ENCODE measurements at places on chromosomes 12 and 14.

DNA sequence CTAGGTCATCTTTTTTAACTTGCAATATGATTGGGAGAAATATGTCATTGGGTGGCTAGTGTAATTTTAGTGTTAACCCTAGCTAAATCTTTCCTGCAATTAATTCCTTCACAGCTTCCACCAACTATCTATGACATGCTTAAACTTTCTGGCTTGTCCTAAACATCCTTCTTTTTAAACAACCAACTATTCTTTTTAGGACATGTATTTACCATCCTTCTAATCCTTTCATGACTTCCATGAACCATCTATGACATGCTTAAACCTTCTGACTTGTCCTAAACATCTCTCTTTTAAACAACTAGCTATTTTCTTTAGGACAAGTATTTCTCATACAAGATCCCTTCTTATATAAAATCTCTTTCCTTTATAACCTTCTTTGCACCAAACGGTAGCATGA, 179.6 kb upstream of the PDZRN4 start:
- no peak for DNase-seq

DNA sequence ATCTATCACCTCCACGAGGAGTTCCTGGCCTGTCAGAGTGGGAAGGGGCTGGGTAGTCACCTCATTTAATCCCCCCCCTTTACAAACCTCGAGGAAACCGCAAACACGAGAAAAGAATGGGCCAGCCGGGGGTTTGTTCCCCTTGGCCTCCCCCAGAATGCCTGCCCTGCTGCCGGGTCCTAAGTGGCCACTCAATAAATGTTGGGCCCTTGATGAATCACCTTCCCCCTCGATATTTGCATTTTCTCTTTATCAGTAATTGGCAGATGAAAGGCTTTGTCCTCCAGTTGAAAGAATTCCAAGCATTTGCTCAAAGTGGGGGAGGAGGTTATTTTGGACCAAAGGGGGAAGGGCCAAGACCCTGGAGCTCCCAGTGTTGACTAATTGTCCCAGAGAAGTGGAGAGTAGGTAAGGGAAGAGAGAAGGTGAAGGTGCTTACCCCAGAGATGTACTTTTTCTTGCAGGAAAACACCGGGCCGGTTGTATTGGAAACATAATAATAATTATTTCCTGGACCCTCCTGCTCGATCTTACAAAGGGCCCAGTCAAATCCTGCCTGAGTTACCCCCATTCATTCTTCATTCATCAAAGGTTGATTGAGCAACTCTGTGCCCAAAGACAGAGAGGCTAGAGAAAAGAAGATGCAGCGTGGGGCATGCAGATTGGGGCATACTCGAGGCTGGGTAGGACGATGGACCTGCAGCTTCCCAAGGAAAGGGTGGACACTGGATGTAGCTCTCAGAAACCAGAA, 1.9 kb upstream of the KDM2B start:
- no peak for DNase-seq

GRCh38 chr12:130658145-130658911, 57.8 kb downstream of the RIMBP2 start:
- no peak for DNase-seq

DNA sequence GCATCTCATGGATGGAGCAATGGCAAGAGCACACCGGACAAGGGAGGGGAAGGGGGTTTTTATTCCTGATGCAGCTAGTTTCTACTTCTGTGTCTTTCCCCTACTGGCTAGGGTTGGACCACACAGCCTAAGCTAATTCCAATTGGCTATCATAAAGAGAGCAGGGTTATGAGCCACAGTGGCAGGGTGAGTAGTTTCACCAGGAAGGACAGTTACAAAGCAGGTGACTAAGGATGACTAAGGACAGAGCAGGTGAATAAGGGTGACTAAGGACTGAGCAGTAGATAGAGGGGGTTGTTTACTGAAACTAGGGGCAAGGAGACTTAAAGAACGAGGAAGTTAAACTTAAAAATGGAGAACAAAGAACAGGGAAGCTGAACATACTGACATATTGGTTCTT, 321.4 kb upstream of the SEL1L start:
- DNase-seq, result no peak

DNA sequence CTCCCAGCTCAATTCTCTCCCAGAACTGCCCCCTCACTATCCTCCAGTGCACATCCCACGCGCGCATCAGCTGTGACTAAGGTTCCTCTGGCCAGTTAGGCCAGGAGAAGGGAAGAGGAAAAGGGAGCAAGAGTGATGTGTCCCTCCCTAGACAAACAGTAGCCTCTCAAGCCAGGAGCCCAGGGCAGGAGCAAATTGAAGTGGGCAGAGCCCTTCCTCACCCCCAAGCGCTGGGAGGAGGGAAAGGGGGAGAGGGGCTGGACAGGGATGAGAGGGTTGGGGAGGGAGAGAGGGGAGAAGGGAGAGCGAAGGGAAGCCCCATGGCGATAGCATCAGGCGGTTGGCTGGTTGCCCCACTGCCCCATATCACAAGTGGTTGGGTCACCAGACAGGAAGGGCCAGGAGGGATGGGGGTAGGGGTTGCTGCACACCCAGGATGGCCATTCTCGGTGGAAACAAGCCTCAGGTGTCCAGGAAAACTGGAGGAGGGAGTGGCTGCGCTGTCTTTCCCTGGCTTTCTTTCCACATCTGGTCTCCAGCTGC, 1.1 kb downstream of the CD63 start:
- DNase-seq, result no peak

Measured in H54 (cell line).